Activated CD8-positive, alpha-beta memory T cell treated with anti-CD3 and anti-CD28 coated beads for 1 hour (primary cell): ENCODE measurements at places on chromosomes 4 and X.

DNA sequence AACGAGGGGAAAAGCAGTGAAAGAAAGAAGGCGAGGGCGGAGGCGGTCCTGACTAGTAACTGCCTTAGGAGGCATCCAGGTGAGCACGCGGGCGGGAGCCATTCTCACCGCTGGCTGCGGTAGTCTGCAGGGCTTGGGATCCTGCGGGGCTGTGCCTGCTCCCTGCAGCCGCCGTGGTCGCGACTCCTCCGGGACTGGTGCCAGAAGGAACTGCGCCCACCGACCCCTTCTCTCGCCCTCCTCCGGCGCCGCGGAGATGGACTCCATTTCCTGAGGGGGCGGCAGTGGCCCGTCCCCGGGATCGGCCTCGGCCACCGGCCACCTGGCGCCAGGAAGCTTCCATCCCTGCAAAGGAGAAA lies 543 bp downstream of the NFXL1 start:
- peak; percentile 0 for DNase-seq

DNA sequence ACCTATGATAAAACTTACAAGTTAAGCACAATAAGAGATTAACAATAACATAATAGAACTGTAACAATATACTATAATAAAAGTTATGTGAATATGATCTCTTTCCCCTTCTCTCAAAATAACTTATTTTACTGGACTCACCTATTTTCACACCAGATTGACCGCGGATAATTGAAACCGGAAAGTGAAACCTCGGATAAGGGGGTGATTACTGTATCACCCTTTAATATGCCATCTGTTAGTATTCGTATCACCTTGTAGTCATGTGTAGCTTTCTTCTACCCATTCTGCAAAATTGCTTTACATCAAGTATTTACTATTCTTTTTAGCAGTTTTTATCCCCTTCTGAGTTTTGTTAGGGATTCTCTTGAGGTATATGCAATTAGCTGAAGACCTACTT lies 1.8 kb downstream of the SPCS3 start:
- DNase-seq, result no peak

- no peak for DNase-seq
Observed at GRCh38 chr4:168717847-168718246, 221.0 kb downstream of the PALLD start.

DNA sequence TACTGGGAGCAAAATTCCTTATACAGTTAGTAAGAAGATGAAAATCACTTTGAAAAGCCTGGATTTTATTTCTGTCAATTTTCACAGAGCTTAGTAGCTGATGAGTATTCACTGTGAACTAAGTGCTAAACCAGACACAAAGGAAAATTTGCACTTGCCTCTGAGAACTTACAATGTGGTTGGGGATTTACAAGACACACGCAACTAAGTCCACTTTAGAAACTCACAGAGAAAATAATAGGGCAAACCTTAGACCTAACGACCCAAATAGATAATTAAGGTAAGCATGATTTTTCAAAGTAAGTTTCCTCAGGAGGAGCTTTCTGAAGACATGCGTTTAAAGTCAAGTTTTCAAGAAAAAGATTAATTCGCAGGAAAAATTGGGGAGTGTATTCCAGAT lies 708.9 kb downstream of the ADGRL3 start:
- DNase-seq, result no peak

GRCh38 chrX:9122519-9123245 lies 88.8 kb upstream of the FAM9B start:
- no peak for DNase-seq

DNA sequence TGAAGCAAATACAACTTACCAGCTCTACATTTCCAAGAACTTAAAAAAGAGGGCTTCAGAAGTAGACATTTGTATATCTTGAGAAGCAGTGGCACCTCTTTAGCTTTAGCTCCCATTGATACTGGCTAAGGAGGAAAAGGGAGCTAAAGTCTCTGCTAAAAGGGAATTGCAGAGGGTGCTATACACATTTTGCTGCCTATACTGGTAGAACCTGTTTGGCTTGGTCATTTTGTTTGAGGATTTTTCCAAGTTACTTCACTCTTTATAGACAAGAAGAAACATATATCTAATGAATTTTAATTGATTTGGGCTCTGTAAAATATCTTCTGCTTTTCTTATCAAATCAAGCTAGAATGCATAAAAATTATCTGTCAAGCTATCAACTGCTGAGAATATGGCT lies 11.8 kb downstream of the PAPSS1 start:
- no peak for DNase-seq

GRCh38 chrX:67523002-67523681 lies 20.7 kb upstream of the AR start:
- DNase-seq, result no peak

GRCh38 chr4:9904976-9905587 lies 116.2 kb downstream of the SLC2A9 start:
- no peak for DNase-seq

DNA sequence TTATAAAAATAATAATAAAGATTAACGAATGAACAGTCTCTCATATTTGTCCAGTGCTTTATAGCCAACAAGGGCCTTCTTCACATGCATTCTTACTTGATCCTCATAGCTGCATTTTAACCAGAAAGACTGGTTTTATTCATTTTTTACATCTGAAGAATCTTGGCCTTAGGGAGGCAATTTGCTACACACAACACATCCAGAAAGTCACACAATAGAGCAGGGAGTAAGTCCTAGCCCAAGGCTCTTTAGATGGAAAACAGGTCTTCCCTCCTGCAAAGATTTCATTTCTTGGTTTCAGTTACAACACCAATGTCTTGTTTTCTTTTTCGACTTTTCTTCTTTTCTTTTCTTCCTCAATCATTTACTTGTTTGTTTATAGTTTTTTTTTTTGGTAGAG lies 13.0 kb upstream of the C1GALT1C1 start:
- no peak for DNase-seq

DNA sequence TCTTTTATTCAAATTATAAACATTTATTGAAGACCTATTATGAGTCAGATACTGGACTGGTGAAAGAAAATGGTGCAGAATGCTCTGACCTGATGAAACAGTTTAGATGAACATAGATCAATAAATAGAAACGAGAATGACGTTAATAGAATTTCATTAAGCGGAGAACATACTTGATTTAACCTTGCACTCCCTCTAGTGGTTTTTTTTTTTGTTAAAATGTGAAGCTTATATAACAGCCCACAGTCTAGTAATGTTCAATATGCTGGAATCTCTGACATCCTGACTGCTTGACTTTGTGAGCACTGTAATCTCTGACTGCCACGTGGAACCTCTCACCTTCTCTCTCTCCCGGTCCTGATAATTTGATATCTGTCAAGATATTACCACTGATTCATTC lies 32.3 kb downstream of the HDAC8 start:
- no peak for DNase-seq

DNA sequence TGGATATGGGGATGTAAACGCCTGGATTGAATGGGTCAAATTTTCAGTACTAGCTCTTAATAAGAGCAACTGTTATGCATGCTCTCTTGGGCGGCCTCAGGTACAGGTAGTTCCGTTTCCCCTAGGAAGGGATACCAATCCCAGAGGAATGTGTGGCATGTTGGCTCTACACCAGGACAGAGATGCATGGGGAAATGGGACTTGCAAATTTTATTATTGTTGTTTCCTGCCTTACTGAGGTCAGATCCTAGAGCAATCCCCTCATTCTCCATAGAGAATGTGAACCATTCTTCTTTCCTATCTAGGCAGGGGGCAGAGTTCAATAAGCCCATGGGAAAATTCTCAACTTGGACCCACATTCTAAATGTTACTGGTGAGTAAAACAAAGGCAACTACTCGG lies 361.8 kb upstream of the FGF16 start:
- DNase-seq, result no peak

- DNase-seq, result no peak
Observed at GRCh38 chrX:42247241-42247640, 323.9 kb upstream of the CASK start.

- DNase-seq, result no peak
Observed at GRCh38 chr4:152279234-152279566, 256.7 kb downstream of the FBXW7 start.

- DNase-seq, result no peak
Observed at GRCh38 chrX:103056902-103057301, 7.1 kb downstream of the BEX1 start.

DNA sequence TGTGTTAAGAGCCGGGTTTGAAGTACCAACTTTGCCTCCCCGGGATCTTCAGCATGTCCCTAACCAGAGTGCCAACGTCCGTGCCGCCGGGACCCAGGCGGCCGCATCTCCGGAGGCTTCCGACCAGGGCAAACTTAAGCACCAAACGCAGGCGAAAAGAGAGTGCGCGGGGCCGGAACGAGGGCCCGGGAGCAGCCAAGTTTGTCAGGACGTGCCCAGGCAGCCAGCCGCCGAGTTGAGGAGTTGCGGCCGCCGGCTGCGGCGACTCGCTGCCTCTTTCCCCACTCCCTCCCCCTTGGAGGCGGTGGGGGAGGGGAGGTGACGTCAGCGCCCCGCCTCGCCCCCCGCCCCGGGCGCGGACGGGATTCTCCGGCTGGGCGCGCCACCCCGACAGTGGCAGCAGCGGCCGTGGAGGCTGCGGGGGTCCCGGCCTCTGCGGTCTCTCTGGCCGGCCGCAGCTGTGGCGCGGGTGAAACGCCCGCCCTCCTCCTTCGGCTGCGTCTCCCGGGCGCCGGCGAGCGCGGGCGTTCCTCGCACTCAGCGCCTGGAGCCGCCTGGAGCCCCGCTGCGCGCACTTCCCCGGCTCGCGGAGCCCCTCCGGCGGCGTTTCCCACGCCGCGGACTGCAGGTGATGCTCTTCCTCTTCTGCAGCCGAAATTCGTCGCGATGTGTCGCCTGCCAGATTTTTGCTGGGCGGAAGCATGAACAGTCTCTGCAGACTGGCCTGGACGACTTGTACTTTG lies 2.9 kb upstream of the FAT1 start:
- DNase-seq, result no peak

DNA sequence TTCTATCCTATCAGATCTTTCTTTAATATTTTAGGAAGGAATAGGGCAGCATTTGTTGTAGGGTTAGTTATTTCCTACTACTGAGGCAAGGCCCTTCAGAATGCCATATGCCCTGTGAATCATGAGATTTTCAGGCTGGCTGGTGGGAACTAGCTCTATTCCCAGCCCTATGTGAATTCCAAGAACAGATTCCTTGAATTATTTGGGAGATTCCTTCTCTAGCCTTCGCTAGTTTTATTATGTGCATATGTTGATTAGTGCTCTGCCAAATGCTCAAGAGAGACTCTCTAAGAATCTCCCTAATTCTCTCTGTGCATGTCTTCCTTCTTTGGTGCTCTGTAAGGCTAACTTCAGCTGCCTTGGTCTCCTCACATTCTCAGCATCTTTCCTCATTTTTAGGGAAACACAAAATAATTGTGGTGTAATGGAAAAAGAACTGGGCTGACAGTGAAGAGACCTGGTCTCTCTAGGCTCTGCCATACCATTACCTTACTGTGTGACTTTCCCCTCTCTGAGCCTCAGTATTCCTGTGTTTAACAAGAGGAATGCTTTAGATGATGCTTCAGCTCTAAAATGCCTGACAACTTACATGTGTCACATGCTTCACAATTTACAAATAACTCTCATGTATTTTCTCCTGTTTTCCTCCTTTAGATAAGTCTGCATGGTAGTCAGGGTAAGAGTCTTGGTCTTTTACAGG lies 79.7 kb downstream of the VMA21 start:
- no peak for DNase-seq

DNA sequence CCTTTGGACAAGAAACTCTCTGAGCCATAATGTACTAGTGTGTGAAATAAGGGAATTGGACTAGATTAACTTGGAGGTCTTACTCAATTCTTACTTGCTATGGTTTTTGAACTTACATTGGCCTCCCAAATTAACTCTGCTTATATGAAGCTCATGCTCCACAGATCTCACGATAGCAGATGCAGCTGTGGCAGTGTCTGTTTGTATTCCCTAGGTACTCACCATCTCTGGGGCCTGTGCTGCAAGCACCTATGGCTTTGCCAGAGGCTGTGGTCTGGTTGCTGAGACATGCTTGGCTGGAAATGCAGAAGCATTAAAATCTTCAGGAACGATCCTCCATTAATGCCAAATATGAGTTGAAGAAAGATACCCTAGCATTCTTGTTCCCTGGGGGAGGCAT lies 112.8 kb downstream of the MSL3 start:
- no peak for DNase-seq

DNA sequence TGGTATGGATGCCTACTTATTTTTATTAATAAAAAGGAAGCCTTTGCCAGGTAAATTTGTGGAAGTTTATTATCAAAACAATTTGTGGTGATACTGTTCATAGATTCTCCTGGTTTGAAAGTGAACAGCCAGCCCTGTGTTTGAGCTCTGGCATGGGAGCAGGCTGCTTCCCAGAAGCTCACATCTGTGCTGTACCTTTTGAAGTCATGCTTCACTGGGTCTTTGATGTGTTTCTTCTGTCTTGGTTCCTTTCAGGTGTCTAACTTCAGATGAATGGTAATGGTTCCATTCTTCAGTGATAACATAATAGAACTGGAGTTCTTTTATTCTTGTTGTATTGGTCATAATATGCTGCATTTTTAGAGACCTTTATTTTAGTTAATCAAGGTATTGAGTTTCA lies 85.5 kb downstream of the BMPR1B start:
- no peak for DNase-seq

DNA sequence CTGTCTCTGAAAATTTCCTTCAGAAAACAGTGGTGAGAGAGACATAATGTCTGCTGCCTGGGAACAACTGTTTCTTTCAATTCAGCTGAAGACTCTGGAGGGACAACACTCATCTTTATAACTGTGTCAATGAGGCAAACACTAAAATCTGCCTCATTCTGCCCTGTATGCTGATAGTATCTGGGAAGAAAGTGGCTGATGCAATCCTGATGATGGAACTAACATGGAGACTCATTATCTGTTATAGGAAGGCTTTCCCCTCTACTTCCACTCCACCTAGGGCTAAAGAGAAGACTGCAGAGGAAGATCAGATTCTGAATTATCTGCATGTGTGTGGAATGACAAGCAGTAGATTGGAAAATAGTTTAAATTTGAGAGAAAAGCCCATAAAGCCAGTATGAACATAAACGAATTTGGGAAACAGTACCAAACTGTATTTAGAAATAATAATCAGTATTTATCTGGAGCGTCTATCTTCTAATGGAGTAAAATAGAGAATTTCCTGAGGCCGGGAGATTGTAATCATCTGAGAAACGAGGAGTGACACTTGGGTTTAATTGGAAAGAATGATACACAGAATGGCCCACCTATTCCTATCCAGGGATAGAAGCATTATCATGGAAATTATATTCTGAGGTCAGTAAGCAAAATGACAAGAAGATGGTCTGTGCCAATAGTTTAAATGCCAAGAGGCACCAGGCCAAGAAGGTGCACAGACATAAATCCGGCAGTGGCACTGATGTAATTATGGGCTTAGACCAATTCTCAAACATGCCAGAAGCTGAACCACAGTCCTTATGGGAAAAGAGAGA lies 85.4 kb downstream of the SHISA3 start:
- no peak for DNase-seq

DNA sequence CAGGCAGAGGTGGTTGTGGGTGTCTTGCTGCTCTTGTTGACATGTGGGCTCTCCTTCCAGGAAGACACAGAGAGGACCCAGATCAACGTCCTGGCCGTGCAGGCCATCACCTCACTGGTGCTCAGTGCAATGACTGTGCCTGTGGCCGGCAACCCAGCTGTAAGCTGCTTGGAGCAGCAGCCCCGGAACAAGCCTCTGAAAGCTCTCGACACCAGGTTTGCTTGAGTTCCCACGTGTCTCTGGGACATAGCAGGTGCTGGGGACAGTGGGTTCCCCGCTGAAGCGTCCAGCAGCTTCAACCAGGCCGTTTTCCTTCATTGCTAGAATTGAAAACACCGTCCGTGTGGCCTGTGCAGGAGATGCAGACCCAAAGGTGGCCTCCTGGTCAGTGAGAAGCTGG lies 25.6 kb upstream of the MSANTD1 start:
- no peak for DNase-seq

- DNase-seq, result no peak
Observed at GRCh38 chr4:34619531-34620162, 1624.7 kb downstream of the ARAP2 start.

GRCh38 chr4:26682436-26682835 lies 98.6 kb downstream of the TBC1D19 start:
- DNase-seq, result no peak
